ENCODE measurements at places on chromosomes 12 and 14.

DNA sequence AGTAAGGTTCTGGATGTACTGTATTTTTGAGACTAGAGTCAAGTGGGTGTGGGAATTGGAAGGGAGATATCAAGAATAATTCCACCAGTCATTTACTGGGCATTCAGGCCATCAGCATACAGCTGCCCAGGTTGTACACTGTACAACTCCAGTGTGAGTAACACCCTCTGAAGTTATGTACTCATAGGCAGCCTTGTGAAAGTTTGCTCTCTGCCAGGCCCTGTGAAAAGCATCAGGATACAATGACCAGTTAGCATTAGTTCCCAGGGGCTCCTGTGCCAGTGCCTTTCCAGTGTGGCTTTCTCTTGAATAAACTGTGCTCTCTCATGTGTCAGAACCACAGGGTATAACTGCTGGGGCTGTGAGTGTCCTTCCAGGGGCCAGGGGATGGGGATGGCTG, 89.7 kb downstream of the LGMN start:
- no peak for DNase-seq

DNA sequence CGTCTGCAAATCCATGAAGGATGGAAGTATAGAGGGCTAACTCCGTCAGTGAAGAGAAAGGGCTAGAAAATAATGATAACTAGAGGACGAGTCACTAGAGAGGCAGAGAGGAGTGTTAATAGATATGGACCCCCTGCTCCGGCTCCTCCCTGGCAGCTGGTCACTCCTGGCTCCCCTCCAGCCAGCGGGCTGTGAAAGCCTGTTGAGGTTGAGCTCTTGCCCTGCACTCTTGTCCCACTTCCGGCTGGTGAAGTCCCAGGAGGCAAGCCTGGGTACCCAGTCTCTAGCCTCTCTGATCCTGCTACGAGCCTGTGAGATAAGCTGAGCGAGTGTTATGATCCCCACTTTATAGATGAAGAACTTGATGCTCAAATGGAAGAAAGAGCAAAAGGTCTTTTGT, 90.3 kb downstream of the RFX4 start:
- no peak for DNase-seq

GRCh38 chr12:68844318-68844745, 36.4 kb downstream of the MDM2 start:
- no peak for DNase-seq

GRCh38 chr12:116922194-116922897, 11.6 kb downstream of the FBXW8 start:
- DNase-seq = no peak

DNA sequence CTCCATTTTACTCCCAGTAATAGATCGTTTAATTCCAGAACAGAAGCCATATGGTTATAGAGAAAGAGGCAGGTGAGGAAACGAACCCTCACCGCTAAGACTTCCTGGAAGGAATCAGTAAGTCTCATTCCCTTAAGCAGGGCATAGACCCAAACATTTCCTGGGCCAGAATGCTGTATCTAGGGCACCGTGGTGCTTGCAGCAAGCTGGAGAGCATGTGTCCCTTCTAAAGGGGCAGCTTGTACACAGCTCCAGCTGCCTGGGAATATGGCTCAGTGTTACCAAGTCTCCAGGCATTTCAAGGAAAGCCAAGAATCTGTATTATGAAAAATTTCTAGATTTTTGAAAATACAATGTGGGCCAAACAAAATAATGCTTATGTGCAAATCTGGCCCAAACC, 73.4 kb downstream of the PPM1H start:
- no peak for DNase-seq

DNA sequence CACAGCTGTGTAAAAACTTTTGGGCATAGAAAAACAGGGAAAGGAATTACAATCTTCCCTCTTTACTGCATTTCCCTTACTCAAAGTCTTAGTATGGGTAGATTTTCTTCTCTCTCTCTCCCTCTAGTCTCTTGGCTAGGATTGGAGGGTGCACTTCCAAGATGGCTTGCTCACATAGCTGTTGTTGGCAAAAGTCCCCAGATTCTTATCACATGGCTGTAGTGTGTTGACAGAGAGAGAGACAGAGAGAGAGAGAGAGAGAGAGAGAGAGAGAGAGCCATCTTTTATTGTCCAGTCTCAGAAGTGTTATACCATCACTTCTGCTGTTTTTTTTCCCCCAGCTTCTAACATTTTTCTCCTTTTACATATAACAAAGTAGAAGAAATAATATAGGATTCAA, 6.3 kb upstream of the OR4E2 start:
- DNase-seq = no peak

GRCh38 chr12:9253464-9253863, 45.3 kb upstream of the PZP start:
- DNase-seq = no peak

GRCh38 chr12:120264086-120264903, 1.2 kb downstream of the PXN start:
- no peak for DNase-seq

DNA sequence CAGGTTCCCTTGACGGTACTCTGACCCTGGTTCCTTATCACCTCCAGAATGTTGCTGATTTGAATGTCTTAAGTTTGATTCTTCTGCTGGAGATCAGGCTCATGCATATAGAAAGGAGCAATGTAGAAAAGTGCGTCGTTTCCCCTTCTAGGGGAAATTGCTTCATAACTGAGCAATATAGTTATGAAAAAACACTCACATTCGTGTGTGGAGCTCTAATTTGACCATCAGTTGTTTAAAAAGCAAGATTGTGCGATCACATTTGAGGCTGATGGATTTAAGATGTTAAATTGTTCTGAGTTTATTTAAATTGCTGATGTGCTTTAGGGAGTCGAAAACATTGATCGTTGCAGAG, 19.2 kb downstream of the PELI2 start:
- no peak for DNase-seq

DNA sequence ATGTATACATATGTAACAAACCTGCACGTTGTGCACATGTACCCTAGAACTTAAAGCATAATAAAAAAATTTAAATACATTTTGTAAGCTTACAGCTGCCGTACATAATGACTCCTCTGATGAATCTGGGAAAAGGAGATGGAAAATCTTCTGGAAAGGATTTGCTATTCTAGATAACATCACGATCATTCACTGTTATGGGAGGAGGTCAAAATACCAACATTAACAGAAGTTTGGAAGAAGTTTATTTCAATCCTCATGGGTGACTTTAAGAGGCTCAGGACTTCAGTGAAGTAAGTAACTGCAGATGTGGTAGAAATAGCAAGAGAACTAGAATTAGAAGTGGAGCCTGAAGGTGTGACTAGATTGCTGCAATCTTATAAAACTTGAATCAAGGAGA, 172.2 kb downstream of the SLC16A7 start:
- DNase-seq = no peak

GRCh38 chr14:68040633-68041369, 221.2 kb downstream of the RAD51B start:
- DNase-seq = no peak

DNA sequence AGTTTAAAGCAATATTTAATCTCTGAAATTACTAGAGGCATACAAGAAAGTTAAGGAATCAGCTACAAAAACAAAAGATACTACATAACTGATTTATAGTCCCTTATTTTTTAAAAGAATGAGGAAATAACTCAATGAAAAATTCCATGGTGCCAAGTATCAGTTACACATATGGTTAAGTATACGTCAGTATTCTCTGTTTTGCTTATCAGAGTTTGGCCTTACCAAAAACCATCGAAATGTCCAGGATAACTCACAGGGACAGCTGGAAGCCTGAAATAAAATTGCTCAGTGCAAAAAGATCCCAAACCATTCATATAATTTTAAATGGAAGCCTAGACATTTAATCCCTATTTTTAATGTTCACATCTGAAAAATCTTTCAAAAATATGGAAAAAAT, 3.6 kb downstream of the CFL2 start:
- peak; percentile 51 for DNase-seq

- DNase-seq = no peak
These were observed 9.5 kb downstream of the CEP290 start for GRCh38 chr12:88132392-88132791.

DNA sequence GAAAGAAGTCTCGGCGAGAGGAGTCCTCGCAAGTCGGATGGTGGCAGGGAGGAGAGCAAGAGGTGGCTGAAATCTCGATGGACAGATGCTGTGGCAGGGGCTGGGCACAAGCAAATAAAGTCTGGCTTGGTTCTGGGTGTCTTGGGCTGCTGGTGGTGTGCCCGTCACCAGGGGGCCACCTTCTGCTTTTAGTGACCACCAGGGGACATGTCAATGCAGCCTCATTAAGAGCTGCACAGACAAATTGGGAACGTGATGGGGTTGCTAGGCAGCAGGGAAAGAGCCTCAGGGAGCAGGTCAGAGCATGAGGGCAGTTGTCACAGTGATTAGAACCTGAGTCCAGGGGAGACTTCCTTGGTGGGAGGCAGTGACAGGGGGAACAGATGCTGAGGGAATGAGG, 44.0 kb downstream of the LRRC74A start:
- DNase-seq = no peak

DNA sequence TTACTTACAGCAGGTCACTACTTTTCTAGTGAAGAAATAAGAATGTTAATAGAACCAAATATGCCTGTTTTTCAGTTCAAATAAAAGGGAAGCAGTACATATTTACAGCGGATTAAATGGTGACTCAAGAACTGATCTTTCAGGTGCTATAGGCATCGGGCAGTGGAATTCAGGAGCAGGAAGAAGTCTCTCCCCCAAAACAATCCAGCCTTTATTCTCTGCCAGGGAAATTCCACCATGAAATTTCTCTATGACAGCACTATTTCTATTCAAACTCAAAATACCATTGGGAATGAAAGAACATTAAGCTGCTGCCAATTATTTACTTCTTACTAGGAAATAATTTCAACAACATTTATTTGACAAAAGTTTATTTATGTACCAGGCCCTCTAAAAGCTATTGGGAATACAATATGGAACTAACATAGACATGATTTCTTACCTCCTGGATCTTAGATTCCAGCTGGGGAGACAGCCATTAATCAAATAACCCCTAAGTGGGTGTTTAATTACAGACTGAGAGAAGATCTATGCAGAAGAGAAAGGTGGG, 60.3 kb upstream of the KRR1 start:
- no peak for DNase-seq
